Brain microvascular endothelial cell (primary cell): ENCODE measurements at places on chromosomes 13 and 19.

DNA sequence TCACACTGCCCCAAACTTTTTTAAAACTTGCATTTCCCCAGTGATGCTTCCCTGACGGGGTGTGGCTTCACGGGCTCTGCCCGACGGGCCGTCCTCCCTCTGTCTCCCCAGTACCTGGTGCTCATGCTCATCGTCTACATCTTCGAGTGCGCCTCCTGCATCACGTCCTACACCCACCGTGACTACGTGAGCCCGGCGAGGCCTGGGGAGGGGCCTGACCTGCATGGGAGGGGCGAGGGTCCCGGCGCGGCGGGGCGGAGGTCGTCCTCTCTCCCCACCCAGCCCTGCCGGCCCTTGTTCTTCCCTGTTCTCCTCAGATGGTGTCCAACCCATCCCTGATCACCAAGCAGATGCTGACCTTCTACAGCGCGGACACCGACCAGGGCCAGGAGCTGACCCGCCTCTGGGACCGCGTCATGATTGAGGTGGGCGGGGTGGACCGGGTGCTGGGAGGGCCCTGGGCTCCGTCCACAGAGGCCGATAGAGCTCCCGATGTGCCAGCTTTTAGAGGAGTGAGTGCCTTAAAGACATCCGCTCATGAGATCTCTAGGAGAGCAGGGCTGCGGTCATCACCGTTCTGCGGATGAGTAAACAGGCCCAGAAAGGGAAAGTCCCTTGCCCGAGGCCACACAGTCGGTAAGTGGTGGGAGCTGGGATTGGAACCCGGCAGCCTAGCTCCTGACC is 6.9 kb downstream of the UPK1A start:
- DNase-seq, result peak; percentile 59

DNA sequence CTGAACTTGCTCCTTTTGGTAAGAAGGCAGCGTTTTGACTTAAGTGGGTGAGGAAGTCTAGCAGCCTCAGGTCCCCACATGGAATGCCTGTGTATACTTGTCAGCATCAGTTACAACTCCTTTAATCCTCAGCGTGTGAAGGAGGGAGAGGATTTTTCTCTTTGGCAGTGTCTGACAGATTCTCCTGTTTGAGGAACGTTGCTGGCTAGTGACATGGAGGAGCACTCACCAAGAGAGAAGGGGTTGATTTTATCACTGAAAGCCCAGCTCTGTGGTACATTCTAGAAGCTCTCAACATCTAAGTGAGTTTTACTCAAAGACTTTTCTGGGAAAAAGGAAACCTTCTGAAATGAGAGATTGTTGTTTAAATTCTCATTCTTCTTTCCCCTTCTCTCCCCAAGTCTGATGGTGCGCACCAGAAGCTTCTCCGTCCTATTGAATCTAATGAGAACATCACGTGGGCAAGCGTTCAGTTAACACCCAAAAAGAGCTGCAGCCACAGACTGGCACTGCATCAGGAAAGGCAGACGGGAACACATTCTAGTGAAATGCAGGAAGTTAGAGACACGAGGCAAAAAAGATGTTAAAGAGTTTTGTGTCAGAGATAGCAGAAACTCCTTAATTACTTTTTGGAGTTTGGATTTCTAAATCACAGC is 58.2 kb downstream of the GJA3 start:
- no peak for DNase-seq

GRCh38 chr13:43132257-43132656 is 108.9 kb downstream of the DNAJC15 start:
- DNase-seq, result peak; percentile 48

DNA sequence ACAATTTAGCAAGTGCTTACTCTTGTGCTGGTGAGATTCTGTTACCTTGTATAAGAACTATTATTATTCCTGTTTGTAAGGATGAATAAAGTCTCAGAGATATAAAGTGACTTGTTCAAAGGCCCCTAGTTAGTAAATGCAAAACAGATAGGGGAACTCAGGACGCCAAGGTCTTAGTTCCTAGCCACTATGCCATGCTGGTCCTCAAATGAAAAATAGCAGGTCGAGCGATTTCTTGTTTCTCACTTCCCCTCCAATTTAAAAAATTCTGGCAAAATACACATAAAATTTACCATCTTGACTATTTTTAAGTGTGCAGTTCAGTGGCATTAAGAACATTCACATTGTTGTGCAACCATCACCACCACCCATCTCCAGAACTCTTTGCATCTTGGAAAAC is 1.1 kb downstream of the TECR start:
- DNase-seq, result no peak

- no peak for DNase-seq
Measured at GRCh38 chr19:50361290-50362029, 4.0 kb downstream of the NAPSA start.

DNA sequence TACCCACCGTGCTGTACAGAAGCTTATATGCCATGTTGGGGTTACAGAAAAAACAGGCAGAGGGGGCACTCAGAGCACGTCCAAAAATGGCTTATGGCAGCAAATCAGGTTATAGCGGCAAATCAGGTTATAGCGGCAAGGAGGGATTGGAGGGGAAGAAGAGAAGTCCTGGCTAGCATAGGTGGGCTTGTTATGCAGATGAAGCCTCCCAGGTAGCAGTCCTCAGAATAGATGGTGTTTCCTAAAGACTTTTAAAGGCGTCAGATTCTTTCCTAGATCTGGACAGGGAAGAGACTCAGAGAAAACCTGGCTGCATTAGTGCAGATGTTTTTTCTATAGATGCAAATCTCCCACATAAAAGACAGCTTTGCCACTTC is 19.8 kb upstream of the PLEKHF1 start:
- no peak for DNase-seq

DNA sequence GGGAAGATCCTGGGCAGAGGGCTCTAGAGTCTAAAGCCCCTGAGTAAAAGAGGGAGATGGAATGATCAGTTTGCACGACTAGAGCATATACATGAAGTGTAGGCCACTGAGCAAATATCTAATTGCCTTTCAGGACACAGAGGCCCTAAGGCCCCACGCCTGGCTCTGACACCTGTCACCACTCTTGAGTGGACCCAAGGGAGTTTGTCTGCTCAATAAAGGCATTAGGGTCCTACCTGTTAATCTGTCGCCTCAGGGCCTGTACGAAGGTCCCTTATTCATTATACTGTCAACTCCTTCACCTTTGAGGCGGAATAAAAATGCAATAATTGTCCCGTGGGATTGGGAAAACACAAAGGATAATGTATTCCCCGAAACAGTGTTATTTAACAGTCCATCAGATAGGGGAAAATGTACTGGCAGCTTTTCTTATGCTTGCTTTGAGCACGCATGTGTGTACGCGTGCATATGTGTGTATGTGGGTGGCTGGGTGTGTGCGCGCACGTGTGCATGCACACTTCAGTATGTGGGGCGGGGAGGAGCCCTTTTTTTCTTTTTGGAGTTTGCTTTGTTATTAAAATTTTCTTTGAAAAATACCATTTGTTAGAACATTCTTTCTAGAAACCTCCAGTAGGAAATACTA is 161.8 kb upstream of the SERP2 start:
- DNase-seq, result no peak

DNA sequence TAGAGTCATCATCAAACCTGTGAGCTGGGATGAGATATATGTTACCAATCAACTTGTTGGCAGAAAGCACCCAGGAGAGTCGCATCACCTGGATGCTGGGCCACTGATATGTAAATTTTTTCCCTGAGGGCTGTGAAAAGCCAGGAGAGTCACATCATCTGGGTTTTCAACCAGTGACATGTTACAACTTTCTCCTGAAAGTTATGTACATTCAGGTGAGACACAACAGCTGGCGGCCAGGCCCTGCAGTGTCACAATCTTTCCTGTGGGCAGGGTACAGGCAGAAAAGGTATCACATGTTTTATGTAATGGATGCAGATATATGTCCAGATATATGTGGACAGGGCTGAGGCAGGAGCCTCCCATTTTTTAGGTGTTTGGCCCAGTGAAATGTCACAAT is 13.2 kb upstream of the ZNF724 start:
- DNase-seq, result no peak

- no peak for DNase-seq
Measured at GRCh38 chr13:29545988-29546387, 49.5 kb downstream of the SLC7A1 start.

- DNase-seq, result peak; percentile 78
Measured at GRCh38 chr19:2494447-2495129, 18.7 kb downstream of the GADD45B start.

GRCh38 chr13:87057807-87058520 is 613.2 kb upstream of the SLITRK5 start:
- no peak for DNase-seq

- DNase-seq, result no peak
Measured at GRCh38 chr19:33689138-33689746, 67.5 kb downstream of the CHST8 start.

DNA sequence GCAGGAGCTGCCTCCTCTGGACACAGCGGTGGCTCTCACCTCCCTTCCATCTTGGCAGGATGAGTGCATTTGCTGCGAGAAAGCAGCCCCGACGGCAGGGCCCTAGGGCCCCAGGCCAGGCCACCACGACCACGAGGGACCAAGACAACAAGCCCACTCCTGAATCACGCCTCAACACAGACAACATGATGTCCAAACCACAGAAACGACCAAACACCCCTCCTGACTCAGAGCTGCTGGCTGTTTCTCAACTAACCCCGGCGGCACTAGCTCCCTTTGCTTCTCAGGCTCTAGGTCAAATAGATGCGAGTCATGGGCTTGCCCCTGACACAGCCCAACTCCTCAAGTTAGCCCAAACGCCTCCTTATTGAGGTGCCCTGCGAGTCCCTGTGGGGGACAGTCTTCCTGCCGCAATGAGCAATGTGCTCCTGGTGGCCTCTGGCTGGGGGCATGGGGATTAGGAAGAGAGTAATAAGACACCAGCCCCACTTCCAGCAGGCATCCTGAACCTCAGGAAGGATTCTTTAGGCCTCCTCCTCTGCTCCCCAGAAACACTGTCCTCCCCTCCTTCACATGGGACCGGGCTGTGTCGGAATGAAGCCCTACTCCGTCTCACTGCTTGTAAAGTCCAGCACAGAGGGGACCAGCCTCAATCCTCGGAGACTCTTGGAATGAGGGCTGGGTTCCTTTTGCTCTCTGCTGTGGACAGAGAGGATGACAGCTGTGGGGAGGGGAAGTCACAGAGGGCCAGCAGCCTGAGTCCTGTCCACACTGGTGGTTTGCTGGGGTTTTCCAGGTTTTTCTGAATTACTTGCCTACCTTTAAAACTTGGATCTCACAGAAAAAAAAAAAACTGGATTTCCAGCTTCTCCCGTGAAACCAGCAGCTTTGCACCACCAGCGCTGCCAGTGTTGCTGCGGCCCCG is 6.9 kb upstream of the ATF5 start:
- peak; percentile 72 for DNase-seq

- DNase-seq, result peak; percentile 58
Measured at GRCh38 chr13:28340272-28340793, 154.6 kb downstream of the FLT1 start.

GRCh38 chr19:3603121-3603811 is 3.4 kb downstream of the TBXA2R start:
- no peak for DNase-seq

- DNase-seq, result no peak
Measured at GRCh38 chr19:1009041-1009980, 9.1 kb downstream of the GRIN3B start.

DNA sequence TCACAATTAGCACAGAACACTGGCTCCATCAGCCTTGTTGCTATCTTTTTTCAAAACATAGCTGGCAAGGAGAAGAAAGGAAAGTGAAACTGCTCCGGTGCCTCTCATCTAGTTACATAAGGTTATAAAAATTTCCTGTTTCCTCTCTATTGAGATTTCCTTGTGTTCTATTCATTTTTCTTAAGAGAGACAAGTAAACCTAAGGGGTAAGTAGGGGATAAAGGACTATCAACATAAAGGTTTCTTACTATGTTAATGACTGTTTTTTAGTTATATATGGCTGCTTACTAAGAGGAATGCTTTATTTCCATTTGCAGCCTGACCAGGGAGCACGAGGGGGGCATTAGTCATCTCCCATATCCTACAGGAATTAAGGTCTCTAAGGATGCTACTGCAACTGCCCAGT is 73.2 kb upstream of the MLNR start:
- peak; percentile 56 for DNase-seq

DNA sequence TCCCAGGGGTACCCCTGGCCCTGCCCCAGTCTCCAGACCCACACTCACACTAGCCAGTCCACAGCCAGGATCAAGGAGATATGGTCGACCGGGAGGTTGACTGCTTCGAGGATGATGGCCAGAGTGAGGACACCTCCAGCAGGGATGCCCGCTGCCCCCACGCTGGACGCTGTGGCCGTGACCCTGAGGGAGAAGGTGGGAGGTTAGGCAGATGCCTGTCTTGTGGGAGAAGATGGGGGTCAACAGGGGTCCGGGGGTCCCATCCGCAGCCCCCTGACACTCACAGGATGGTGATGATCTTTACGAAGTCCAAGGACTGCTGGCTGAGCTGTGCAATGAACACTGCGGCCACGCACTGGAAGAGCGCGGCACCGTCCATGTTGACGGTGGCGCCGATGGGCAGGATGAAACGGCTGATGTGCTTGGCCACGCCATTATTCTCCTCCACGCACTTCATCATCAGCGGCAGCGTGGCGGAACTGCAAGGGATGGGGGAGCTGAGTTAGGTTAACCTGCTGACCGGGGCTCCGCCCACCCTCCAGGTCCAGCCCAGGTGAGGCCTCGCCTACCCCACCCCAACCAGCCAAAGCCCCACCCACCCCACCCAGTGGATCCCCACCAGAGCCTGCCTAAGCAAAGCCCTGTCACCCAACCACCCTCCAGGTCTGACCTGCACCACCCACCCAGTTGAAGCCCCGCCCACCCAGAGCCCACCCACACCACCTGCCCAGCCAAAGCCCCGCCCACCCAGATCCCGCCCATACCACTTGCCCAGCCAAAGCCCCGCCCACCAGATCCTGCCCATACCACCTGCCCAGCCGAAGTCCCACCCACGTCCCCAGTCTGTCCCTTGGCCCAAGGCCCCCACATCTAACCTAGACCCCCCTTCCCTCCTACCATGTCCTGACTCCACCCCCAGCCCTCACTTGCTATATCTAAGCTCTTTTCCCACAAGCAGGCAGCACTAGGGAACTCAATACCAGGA is 11.2 kb downstream of the SLC1A5 start:
- DNase-seq, result no peak

DNA sequence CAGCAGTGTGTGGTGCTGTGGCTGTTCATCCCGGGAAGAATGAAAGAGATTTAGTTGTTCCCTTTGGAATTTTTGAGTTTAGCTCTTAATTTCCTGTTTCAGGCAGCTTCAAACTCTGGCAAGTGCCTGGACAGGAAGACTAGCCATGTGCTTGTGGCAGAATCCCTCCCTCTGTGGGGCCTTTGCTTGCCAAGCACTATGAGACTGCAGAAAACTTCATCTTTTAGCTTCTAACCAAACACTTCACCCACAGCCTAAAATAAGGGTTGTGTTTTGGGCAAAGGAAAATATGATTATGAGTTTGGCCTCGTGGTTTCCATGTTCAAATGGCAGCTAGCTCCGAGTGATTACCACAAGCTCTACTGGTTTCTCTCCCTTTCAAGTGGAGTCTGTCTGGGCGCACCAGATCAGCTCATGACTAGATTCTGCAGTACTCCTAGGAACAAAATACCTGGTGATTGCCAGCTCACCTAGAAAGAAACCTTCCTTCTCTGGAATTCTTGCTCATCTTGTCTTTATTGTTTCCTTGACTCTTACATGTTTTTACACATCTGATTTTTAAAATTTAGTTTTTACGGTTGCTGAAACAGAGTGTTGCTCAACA is 707.5 kb downstream of the SLITRK6 start:
- DNase-seq, result no peak
